ENCODE measurements at places on chromosomes 6 and 20. TPM values are rescaled to one million over a fixed set of nuclear protein-coding genes. Genes with fewer than 3 reads are reported as not detected.

RGL2 gene
- 27.9 TPM for total RNA-seq

NTSR1 gene
- total RNA-seq: 8.0 TPM

FERMT1 gene
- 8.8 TPM for total RNA-seq

FOXP4 gene
- 2.9 TPM for total RNA-seq

TXNDC5 gene
- total RNA-seq: 333 TPM

MMP24OS gene
- total RNA-seq: 28.7 TPM

ZNF831 gene
- 0.98 TPM for total RNA-seq

SRMS gene
- not detected for total RNA-seq

MMS22L gene
- total RNA-seq: 11.4 TPM

COL12A1 gene
- 342 TPM for total RNA-seq

HLA-DMB gene
- total RNA-seq: 0.09 TPM

MYLK2 gene
- total RNA-seq: not detected

AHI1 gene
- total RNA-seq: 33.4 TPM

FAM83D gene
- total RNA-seq: 16.7 TPM

GPX6 gene
- total RNA-seq: not detected

OR2H2 gene
- total RNA-seq: not detected

USP49 gene
- total RNA-seq: 2.7 TPM

OTOR gene
- not detected for total RNA-seq

TMEM239 gene
- total RNA-seq: 0.09 TPM

CLPSL2 gene
- not detected for total RNA-seq

CENPQ gene
- 2.9 TPM for total RNA-seq

COX4I2 gene
- not detected for total RNA-seq

ZBTB46 gene
- 1.1 TPM for total RNA-seq

ADTRP gene
- 2.6 TPM for total RNA-seq

SNAP91 gene
- total RNA-seq: 0.36 TPM

POM121L2 gene
- total RNA-seq: not detected

ID1 gene
- 62.3 TPM for total RNA-seq

PBOV1 gene
- total RNA-seq: not detected

CST1 gene
- total RNA-seq: not detected

TGM3 gene
- 0.08 TPM for total RNA-seq

SPATA2 gene
- 3.4 TPM for total RNA-seq

PTCRA gene
- total RNA-seq: not detected

RNF8 gene
- total RNA-seq: 44.2 TPM

GTF2H4 gene
- 12.7 TPM for total RNA-seq

FAM209B gene
- not detected for total RNA-seq

C2 gene
- 4.4 TPM for total RNA-seq

SYCP2 gene
- 0.74 TPM for total RNA-seq

MYH7B gene
- not detected for total RNA-seq

TMEM74B gene
- total RNA-seq: not detected

MYMX gene
- not detected for total RNA-seq

EBF4 gene
- total RNA-seq: 0.09 TPM

FRS3 gene
- total RNA-seq: 2.7 TPM

EEF1A1 gene
- total RNA-seq: 21,603 TPM

TCP11 gene
- not detected for total RNA-seq

CDYL gene
- total RNA-seq: 25.8 TPM

MRAP2 gene
- 0.33 TPM for total RNA-seq

C6orf52 gene
- not detected for total RNA-seq
